ENCODE measurements at places on chromosomes 13 and 19. TPM values are rescaled to one million over a fixed set of nuclear protein-coding genes. Genes with fewer than 3 reads are reported as not detected.

DNA sequence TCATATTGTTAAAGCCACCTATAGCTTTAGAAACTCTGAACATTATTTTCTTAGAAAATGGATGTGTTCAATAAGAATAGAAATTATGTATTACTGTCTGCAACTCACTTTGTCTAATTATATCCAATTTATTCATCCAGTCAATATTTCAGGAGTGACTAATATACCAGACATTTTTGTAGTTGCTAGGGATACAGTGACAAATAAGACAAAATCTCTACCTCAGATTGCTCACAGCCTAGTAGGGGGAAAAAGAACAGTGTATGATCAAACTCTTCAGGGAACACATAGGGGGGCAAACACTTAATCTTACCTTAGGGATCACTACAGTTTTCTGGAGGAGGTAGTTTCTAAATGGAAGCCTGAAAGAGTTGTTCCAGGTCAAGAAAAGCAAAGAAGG lies 8.6 kb downstream of the BRCA2 start:
- no peak for DNase-seq

GRCh38 chr13:113819731-113820715 lies 43.9 kb downstream of the GAS6 start:
- DNase-seq: no peak

Gene VSTM1
- total RNA-seq: not detected

Gene GRWD1
- total RNA-seq: 39.0 TPM

Gene UCHL3
- total RNA-seq: 17.5 TPM

Gene PSG4
- total RNA-seq: not detected

All from CD4-positive, alpha-beta memory T cell (primary cell).